EH (cell line): ENCODE measurements at places on chromosomes 12 and 14.

DNA sequence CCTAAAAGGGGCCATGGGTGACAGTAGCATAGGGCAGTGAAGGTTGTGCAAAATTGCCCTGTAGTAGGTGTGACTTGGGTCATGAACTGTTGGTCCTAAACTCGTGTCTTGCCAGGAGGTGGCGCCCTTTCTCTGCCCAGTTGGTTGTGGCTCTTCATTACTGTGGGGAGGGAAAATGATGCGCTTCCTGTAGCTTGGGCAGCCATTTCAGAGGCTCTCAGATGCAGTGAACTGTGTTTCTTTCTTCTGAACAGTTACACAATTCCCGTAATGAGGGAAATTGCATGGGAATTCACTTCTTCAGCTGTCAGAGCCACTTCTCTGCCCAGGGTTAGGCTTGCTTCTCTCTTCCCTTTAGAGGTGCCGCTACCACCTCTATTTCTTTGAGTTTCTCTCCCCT lies 148.1 kb upstream of the NRXN3 start:
- DNase-seq, result peak; percentile 50

GRCh38 chr12:20415641-20416040 lies 47.3 kb downstream of the PDE3A start:
- DNase-seq, result no peak

DNA sequence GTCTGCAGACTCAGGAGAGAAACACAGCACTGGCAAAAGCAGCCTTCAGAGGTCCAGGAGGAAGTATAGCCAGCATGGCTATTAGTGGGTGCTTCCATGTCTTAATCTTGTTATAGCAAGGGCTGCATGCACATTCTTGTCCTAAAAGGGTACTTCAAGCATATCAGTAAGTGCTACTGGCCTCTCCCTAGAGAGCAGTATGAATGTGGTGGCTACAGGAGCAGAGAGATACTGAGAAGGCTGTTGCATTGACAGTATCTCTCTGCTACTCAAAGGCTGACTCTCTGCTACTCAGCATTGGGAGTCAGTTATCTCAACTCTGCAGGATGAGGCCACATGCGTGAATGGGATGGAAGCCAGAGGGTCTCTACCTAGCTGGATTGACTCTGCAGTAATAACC lies 2.0 kb downstream of the GARIN6 start:
- no peak for DNase-seq

- no peak for DNase-seq
These were observed 8.0 kb downstream of the KLHL33 start for GRCh38 chr14:20428010-20428365.

DNA sequence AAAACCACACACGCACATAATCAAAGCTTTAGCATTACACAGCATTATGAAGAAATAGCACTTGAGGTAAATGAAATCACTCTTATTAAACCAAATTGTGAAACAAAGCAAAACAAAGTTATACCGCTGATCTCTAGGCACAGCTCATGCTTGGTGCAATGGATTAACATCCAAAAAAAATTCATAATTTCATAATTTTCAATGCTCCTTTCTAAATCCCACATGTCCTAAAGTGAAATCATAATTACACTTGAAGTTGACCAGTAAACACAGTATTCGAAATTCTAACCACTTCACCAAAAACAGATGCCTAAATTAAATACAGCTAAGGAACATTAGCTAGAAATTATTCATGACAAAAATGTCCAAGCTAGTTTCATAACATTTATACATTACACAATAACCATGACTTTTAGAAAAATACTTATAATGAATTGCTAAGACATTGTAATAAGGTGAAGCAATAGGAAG lies 1.5 kb downstream of the MLH3 start:
- DNase-seq, result no peak

DNA sequence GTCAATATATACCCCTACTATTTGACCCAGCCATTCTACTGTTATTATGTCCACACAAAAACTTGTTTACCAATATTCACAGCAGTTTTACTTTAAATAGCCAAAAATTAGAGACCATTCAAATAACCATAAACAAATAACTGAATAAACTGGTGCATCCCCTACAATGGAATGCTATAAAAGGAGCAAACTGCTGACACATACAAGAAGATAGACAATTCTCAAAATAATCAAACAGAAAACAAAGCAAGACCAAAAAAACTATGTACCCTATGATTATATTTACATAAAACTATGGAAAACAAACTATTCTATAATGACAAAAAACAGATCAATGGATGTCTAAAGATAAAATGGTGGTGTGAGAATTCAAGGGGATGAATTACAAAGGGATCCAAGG lies 54.4 kb downstream of the RALGAPA1 start:
- no peak for DNase-seq

DNA sequence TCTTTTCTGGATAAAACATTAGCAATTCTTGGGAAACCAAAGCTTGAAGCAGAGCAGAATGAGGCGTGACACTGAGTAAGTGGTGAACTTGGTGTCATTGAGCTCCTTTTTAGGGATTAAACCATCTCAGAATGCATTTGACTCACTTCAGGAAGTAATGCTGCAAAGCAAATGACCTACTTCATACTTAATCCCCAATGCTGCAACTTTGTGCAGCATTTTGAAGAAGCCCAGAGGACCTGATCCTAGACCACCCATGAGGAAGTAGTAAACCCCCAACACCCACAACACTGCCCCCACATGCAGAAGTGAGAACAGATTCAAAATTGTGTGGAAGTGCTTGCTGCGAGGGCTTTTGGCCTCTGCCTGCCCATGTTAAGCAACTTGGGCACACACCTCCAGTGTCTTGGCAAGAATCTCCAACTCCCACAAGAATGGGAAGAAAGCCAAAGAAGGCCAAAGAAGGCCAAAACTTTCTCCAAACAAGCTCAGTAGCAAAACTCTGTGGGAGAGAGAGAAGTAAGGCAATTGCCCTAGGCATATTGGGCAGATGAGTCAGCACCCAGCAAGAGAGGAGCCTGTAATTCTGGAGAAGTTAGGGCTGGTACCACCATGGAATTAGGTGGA lies 69.2 kb upstream of the ETV6 start:
- peak; percentile 98 for DNase-seq

GRCh38 chr12:54882079-54882478 lies 27.8 kb downstream of the MUCL1 start:
- DNase-seq, result no peak

DNA sequence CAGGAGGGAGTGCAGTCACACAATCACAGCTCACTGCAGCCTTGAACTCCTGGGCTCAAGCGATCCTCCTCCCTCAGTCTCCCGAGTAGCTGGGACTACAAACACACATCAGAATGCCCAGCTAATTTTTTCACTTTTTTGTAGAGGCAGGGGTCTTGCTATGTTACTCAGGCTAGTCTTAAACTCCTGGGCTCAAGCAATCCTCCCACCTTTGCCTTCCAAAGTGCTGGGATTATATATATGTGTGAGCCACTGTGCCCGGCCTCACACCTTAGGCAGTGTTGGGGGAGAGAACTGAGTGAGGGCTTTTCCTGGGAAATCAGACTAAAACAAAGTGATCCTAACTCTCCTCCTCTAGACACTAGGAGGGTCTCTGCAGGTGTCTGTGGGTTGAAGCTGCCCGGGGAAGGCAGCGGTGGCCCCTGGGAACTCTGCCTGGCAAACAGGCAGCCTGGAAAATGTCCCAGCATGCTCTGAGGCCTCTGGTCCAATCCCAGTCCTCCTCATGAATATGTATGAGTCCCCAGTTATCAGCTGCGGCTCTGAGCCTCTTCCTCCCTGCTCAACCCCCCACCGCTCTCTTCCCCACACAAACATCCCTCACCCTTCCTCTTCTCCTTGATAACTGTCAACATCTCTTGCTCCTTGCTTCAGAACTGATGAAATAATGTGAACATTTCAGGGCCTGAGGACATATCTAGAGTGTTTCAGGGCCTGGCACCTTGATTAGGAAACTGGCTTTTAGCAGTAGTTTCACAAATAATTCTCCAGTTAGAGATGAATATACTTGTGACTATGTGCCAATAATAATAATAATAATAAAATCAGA lies 7.9 kb upstream of the NAA25 start:
- peak; percentile 56 for DNase-seq

DNA sequence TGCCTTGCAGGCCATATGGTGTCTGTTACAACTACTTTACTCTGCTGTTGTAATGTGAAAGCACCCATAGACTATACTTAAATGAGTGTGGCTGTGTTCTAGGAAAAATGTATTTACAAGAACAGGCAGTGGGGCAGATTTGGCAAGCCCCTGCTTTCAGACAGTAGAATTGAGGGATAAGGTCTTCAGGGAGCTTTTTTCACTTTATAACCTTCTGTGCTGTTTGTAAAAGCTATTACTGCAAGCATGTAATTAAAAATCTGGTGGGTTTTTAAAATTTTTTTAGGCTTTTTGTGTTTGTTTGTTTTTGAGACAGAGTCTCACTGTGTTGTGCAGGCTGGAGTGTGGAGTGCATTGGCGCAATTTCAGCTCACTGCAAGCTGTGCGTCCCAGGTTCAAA lies 73.9 kb downstream of the VEZT start:
- no peak for DNase-seq

GRCh38 chr12:122965321-122965751 lies 927 bp downstream of the ABCB9 start:
- DNase-seq, result no peak

DNA sequence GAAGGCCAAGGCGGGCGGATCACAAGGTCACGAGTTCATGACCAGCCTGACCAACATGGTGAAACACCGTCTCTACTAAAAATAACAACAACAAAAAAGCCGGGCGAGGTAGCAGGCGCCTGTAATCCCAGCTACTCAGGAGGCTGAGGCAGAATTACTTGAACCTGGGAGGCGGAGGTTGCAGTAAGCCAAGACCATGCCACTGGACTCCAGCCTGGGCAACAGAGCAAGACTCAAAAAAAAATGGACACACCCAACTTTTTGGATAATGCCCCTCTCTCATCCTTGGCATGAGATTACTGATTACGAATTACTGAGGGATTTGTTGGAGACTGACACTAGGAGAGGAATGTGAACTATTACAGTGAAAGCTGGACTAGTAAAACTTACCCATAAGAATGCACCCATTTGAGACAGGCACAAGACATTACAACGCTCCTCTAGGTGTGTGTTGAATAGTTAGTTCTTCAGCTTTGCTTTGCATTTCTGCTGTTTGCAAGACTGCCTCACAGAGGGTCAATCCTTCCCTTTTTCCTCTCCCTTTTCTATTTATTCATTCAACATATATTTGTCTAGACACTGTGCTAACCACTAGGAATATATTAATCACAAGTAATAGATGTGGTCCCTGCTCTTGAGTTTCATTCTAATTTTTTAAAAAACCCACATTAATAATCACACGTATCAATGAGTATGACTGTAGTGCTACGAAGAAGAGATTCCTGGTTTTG lies 46.0 kb upstream of the OR5AU1 start:
- no peak for DNase-seq

GRCh38 chr14:51879170-51879569 lies 18.8 kb downstream of the GNG2 start:
- no peak for DNase-seq

- DNase-seq, result peak; percentile 5
These were observed 129.0 kb downstream of the ASCL4 start for GRCh38 chr12:107903341-107904061.

DNA sequence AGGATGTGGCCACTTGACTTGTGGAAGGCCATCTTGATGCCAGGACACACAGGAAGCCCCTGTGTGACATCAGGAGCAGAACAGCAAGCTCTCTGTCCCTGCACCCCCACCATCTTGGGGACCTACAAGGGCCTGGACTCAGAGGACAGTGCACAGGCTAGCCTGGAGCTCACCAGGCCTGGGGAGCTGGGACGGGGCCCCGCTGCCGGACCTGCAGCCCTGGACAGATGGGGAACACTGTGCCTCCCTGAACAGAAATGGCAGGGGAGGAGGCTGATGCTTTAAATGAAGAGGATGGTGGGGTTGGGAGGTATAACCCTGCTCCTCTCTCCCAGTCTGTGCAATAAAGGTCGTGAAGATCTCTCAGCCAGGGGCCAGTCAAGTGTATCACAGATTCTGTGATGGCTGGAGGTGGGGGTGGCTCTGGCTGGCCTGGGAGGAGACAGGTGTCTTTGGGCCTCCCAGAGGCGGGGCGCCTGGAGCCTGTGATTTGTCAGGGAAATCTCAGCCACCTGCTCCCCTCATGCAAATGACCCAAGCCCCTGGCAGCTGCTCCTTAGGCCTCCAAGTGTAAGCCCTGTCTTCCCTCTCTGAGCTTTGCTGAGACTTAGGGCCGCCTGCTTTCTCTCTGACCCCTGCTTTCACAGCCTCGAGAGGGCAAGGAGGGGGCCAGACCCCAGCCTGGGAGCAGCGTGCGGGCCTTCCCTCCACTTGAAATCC lies 1.1 kb upstream of the GNB3 start:
- no peak for DNase-seq

DNA sequence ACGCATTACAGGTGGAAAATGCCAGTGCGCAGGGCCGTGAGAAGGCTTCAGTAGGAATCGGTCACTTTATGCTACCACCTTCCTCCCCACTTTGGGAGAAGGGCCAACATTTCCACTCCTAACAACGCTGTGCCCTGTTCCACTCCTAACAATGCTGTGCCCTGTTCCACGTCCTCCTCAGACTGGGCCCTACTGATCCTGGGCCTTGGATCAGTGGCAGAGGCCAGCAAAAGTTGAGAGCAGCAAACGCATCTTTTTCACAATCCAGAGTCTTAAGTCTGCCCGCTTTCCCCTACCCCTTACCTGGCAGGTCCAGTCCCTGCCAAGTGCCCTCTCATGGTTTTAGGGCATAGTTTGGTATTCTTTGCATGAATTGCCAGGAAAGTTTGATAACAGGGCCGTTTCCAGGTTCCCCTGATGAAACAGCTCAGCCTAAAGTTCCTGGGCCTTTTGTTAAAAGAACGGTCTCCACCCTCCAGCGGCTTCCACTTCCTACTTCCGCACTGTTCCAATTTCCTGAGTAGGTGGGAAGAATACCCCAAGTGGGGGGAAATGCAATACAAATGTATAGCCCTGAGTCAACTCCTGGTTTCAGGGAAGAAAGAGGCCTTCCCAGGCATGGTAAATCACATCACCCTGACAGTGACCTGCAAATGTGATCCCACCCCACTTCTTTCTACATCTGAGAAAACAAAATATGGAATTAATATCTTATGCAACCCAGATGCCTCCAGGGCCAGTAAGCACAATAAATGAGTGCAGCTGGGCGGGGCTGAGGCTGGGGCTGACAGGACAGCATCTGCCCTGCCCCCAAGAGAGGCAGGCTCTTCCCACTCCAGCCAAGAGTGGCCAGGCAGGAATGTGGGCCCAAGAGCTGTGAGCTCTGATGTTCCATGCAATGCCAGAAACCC lies 15.0 kb downstream of the KCTD10 start:
- DNase-seq, result peak; percentile 100

DNA sequence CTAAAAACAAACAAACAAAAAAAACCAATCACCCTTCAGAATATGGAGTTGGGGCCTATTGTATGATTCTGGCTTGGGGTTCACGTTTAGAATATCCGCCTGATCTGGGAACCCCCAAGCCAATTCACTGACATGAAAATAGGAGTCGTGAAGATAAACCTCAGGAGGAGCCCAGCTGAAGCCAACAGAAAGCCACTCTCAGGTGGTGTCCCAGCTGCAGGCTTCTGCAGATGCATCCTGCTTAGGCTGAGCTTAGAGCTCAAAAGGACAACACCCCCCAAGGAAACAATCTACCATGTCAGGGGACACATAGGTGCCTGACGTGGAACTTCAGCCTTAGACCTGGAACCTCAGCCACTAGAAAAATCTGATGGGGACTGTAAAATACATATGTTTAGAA lies 51.9 kb downstream of the SYNE3 start:
- no peak for DNase-seq
